ENCODE measurements at places on chromosomes 5 and 9.

DNA sequence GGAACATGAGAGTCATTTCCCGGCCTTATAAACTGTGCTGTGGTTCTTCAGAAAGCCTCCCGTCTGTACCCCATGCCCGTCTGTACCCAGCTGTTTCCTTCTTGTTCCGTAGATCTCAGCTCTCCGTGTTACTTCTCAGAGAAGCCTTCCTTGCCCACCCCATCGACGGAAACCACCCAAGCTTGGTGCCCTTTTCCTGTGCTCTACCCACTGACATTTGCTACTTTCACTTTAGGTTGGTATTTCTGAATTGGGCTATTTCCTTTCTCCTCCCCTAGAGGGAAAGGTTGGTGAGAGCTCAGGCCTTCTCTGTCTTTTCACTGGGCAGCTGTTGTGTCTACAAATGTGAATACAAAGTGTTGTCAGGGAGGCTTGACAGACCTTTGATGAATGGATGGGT lies 764.5 kb upstream of the ADAMTS16 start:
- DNase-seq: no peak

GRCh38 chr5:91111473-91112238 lies 271.5 kb downstream of the ARRDC3 start:
- no peak for DNase-seq

DNA sequence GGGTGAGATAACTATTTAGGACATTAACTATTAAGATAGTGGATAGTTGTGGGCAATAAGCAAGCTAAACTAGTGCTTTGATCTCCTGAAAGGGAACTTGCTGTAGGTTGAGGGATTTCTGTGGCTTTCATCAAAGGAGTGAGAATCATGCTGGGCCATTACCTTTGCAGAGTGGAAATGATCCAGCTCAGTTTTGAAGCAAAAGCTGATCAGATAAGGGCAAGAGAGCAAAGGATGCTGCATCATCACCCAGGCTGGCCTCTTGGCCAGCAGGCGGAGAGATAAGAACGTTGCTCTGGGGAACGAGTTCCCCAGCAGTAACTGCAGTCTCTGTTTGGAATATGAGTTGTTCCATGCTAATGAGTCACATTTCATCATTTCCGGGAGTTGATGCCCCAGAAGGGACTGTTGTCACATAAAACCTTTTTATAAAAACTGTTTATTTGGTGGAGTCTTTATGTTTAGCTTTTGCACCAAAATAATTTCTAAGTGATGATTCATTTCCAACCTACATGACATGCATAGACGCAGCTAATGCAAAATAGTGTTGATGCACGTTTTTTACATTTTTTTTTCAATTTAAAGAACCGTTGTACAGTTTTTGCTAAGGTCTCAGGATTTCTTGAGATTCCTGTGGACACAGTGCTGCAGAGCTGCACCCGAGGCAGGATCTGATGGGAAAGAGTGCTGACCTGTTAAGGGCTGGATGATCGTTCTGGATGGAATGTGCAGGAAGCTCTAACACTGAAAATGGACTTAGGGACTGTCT lies 99.3 kb downstream of the ACTBL2 start:
- DNase-seq: peak; percentile 24

- DNase-seq: no peak
Measured at GRCh38 chr9:120434532-120434931, 145.4 kb downstream of the CDK5RAP2 start.

DNA sequence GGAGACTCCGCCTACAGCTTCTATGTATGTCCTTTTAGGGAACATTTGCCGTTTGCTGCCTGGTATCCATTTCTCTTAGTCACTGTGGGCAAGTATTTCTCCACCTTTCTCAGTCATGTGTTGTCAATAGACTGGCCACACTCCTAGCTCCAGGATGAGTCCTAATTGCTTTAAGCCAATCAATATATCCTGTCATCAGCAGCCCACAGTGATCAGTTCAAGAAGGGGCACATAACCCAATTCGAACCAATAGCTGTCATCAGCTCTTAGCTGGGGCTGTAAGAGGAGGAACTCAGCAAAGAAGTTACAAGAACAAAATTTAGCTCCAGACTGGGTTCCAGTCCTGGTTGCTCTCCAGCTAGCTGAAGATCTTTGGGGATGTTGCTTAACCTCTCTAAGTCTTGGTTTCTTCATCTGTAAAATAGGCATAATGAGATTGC lies 70.7 kb upstream of the MAN2A1 start:
- DNase-seq: no peak

DNA sequence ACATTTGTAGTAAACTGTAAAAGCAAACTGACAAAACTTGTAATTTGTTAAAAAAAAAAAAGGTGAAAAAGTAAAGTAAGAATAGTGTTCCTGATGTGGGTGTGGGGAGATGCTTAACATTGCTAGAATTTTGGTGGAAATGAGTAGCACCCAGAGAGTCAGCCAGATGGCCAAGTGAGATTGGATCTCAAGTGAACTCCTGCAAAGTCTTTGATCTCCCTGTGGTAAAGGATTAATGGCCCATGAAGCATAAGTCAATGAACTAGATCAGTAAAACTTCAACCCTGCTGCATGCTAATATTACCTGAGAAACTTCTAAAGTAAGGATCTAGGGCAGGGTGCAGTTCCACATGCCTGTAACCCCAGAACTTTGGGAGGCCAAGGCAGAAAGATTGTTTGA lies 19.0 kb upstream of the FAM169A start:
- no peak for DNase-seq

- no peak for DNase-seq
Measured at GRCh38 chr9:94706922-94707321, 19.6 kb upstream of the AOPEP start.

- DNase-seq: no peak
Measured at GRCh38 chr5:71529682-71530081, 57.5 kb upstream of the MCCC2 start.

GRCh38 chr5:59107692-59108091 lies 524.8 kb downstream of the RAB3C start:
- no peak for DNase-seq

DNA sequence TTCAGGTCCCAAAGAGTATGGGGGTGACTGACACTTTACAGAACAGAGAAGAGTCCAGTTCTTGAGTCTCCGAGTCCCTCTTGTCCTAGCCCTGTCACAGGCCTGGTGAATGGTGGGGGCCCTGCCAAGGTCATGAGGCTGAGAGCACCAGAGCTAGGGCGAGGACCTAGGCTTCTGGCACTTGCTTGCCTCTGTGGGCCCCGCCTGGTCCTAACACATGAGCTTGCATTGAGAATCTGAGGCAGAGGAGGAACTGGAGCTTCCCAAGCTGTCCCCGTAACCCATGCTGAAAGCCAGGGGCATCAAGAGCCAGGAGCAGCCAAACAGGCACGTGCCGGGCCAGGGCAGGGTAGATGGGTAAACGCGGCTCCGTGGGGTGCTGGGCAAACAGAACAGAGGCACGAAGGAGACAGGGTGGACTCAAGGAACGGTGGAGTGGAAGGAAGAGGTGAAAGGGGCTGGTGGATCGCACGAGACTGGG lies 41.3 kb downstream of the JADE2 start:
- DNase-seq: no peak

DNA sequence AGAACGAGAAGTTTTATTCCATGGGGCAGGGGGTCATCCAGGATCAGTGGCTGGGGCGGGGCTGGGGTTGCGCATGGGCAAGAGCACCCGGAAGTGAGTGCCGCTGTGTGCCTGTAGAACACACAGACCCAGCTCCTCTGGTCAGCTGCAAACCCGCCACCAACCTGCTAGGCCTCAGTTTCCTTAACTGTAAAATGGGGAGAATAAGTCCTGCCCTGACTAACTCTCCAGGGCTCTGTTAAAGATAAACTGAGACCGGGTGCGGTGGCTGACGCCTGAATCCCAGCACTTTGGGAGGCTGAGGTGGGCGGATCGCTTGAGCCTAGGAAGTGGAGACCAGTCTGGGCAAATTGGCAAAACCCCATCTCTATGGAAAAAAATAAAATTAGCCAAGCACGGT lies 152.2 kb downstream of the GABBR2 start:
- no peak for DNase-seq

- no peak for DNase-seq
Measured at GRCh38 chr9:86749894-86750255, 197.4 kb downstream of the GAS1 start.

Data from OCI-LY7 (cell line).